Kidney capillary endothelial cell (primary cell): ENCODE measurements at places on chromosomes 4 and X.

- peak; percentile 2 for DNase-seq
These were observed 23.1 kb downstream of the DACH2 start for GRCh38 chrX:86171366-86171765.

DNA sequence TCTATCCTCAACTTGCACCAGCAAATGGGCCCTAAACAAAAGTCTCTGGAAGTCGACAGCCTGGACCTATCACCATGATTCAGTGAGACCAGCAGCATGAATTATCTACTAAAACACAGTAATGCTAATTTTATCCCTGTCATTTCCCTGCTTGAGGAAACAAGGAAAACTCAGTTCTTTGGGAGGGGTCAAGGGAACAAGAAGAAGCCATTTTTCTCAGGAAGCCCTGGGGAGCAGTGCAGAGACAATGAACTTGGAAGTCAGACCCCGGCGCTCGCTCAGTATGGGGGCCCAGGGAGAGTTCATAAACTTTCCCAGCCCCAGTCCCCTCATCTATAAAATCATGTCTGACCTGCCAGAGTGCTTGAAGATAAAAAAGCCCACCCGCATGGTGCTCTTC is 50.4 kb downstream of the DCTD start:
- no peak for DNase-seq

DNA sequence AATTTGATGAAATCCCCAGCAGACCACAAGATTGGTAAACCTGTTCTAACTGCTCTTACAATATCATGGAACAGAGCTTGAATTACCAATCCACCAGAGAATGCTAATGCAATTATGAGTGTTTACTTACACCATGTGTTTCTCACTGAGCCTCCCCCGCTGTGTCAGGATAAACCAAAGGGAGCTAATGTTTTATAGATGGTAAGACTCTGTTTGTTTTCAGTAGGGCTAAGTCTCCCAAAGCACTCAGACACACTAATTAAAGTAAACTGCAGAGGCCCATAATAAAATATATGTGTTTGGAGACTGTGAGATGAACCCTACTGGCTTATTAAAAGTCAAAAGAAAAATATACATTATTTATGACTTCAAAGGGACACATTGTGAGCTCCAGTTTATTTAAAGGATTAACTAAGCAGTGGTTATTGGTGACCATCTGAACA is 261.7 kb upstream of the FAM241A start:
- no peak for DNase-seq

DNA sequence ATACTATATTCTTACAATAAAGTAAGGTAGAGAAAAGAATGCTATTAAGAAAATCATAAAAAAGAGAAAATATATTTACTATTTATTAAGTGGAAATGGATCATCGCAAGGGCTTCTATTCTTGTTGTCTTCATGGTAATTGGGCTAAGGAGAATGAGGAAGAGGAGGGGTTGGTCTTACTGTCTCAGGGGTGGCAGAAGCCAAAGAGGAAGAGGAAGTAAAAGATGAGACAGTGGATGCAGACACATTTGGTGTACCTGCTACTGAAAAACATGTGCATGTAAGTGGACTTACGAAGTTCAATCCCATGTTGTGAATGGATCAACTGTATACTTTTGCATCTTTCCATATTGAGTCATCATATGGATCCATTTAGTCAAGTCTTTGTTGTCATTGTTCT is 1502.1 kb upstream of the ADGRL3 start:
- no peak for DNase-seq

GRCh38 chr4:136946307-136946907 is 585.9 kb downstream of the PCDH18 start:
- DNase-seq = no peak

GRCh38 chr4:25863831-25864418 is 1.1 kb upstream of the SEL1L3 start:
- no peak for DNase-seq

DNA sequence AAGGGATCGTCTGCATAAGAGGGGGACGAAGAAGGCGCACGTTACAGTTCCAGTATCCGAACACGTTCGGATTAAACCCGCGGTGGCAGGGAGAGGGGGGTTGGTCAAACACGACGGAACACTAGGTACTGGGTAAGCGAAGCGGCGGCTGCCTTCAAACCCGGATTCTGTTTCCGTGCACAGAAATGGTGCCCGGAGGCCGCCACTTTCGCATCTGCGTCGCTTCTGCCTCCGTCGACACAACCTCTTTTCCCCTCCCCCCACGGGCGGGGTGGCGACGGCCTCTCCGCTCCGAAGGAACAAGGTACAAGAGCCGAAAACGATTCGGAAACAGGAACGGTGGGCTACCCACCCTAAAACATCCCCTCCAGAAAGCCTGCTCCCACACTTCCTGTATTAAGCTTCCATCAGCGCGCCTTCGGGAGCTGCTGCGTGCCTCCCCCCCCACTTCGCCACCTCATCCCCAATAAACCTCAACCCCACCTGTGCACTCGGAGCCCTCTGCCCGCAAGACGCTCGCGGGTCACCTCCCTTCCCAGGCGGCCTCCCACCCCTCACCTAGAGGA is 667 bp downstream of the G3BP2 start:
- peak; percentile 47 for DNase-seq

GRCh38 chr4:150493851-150494250 is 88.1 kb upstream of the MAB21L2 start:
- no peak for DNase-seq

- DNase-seq = no peak
These were observed 4.0 kb downstream of the ING2 start for GRCh38 chr4:183508697-183509335.

GRCh38 chrX:148192547-148192946 is 211.4 kb downstream of the FMR1NB start:
- DNase-seq = no peak

- no peak for DNase-seq
These were observed 78.1 kb upstream of the GPC4 start for GRCh38 chrX:133493366-133493765.

GRCh38 chrX:124145749-124146148 is 184.2 kb downstream of the STAG2 start:
- no peak for DNase-seq
